ENCODE measurements at places on chromosomes 1 and 21.
A peak's percentile ranks its signal among the peaks of the same experiment; 100 is the strongest.

- DNase-seq: no peak
Measured at GRCh38 chr1:101136271-101136670, 100.5 kb upstream of the S1PR1 start.

DNA sequence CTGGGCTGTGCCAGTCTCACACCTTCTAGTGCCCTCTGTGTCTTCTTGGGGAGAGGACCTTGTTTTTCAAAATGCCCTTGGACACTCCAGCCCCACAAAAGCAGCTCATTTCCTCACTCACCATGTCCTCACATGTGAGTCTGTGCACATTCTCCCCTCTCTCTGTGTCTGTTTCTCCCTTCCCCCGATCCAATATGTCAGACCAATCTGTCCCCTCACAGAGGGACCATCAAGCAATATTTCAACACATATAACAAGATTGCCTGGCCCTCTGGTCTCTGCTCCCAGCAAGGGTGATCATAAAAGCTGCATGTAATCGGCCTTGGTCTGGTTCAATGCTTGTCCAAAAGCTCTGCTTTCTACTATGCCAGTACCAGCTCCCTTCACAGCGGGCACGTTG is 261.2 kb downstream of the MATN1 start:
- DNase-seq: no peak

- peak; percentile 47 for DNase-seq
Measured at GRCh38 chr1:38064197-38064903, 17.8 kb upstream of the POU3F1 start.

DNA sequence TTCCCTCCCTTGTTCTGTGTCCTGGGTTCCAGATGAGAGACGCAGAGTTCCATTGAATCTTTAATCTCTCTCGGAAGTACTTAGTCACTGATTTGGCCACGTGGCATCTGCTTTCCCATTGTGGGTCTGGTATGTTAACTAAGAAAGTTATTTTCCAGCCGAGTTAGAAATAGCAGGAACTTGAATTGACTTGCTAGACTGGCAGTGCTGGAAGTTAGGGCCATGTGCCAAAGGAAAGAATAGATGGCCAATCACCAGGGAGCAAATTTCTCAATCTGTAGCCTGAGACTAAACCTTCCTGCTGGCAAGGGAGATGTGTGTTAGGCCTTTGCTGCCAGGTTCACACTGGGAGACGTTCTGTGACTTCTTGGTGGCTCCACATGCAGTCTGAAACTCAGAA is 24.2 kb upstream of the SLFNL1 start:
- peak; percentile 67 for DNase-seq

DNA sequence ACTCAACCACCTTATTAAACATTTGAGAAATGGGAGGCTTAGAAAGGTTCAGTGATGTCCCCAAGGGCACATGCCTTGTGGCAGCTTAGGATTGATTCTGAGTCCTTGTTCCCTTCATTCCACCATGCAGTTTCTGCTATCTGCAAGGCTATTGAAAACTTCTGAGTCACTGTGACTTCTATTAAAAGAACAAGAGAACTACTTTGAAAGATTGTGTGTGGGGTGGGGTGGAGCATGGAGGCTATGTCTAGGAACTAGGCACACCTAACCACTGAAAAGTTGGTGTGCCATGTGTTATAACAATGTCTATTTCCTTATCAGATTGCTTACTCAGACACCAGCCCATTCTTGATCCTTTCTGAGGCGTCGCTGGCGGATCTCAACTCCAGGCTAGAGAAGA is 10.8 kb downstream of the MTARC1 start:
- DNase-seq: no peak

GRCh38 chr1:6923955-6924881 is 139.0 kb downstream of the CAMTA1 start:
- DNase-seq: no peak

DNA sequence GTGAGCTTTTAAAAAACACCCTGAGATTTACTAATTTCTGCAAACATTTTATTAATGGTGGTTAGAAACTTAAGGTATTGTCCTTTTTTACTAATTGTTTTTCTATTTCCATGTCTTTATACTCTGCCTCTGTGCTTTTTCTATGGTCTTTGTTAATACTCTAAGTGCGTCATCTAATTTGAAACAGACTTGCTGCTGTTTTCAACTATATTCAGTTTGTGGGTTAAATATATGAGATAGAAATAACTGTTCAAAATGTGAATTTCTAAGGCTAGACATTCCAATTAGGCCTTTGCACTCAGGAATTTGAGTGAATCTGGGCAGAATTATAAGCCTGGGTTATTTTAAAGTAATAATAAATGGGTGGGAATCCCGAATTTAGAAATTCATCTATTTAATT is 82.4 kb upstream of the COL11A1 start:
- peak; percentile 65 for DNase-seq

GRCh38 chr1:95098196-95098595 is 19.0 kb upstream of the TLCD4 start:
- DNase-seq: peak; percentile 59

DNA sequence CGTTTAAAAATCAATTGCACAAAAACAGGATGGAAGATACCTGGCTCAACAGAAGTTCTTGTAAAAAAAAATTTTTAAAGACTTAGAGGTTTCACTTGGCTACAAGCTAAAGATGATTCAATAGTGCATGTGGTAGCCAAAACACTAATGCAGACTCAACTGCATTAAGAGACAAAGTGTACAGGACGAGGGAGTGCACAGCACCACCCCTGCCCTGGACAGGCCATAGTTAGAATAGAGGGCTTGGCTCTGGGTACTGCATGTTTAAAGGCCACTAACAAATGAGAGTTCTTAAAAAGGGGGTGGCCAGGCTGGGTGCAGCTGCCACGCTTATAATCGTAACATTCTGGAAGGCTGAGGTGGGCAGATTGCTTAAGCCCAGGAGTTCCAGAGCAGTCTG is 7.9 kb downstream of the ACKR1 start:
- no peak for DNase-seq

GRCh38 chr1:62530516-62531154 is 66.7 kb upstream of the ANGPTL3 start:
- DNase-seq: peak; percentile 80

- DNase-seq: no peak
Measured at GRCh38 chr1:211828584-211829342, 1.8 kb downstream of the LPGAT1 start.

DNA sequence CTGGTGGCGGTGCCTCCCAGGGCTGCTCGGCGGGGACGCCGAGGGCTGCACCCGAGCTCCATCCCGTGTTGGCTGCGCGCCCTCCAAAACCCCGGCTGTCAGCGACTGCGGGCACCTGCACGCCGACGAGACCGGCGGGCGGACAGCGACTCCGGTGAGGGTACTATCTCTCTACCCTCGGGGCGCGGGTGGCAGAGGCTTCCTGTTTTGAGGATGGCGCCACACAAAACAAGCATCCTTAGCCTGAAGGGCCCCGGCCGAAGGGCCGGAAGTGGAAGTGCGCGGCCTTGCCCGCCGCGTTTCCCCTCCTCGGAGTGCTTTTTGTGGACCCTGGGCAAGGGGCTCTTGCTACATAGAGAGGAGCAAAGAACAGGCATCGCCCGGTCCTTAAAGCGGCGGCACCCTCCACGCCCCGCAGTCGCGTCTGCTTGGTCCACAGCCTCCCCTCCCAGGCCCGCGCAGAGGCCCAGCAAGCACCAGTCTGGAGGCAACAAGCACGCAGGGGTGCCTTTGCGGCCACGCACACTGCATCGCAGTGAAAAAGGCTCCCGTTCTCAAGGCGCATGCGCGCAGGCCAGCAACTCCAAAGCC is 561 bp upstream of the COQ8A start:
- DNase-seq: peak; percentile 74

DNA sequence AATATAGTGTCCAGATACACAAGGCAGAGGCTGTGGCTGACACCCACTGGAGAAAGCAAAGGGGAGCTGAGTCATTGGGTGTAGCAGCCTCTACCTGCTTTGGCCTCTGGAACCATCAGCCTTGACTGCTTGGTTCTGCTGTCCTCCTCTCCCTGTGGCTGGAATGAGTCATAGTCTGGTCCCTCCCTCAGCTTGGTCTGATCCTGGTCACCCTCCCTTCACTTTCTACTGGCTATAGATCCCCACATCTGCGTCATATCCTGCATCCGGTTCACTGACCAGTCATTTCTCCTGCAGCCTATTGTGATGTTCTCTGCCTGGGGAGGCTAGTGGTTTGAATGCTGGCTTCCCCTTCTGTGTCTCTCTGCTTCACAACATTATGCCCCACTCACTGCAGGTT is 372.8 kb upstream of the DAB1 start:
- DNase-seq: no peak

- DNase-seq: no peak
Measured at GRCh38 chr1:67188137-67188536, 21.9 kb downstream of the IL23R start.

DNA sequence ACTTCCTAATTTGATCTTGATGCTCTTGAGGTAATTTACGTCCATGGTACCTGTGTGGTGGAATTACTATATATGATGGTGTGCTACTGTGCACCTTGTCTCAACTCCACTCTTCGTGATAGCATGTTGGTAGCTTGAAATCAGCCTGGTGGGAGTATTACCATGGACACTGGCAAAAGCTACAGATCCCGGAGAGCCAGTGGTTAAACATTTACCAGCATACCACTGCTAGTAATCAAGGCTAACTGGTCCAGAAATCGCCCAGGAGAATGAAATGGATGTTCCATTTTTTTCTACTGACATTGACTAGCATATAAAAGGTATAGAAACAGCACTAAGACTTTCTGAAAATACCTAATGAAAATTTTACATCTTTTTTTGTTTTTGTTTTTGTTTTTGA is 30.6 kb downstream of the ELK4 start:
- no peak for DNase-seq

GRCh38 chr1:211632808-211633523 is 42.5 kb downstream of the NEK2 start:
- DNase-seq: peak; percentile 51

- DNase-seq: no peak
Measured at GRCh38 chr1:198638441-198638840, 399 bp upstream of the PTPRC start.

DNA sequence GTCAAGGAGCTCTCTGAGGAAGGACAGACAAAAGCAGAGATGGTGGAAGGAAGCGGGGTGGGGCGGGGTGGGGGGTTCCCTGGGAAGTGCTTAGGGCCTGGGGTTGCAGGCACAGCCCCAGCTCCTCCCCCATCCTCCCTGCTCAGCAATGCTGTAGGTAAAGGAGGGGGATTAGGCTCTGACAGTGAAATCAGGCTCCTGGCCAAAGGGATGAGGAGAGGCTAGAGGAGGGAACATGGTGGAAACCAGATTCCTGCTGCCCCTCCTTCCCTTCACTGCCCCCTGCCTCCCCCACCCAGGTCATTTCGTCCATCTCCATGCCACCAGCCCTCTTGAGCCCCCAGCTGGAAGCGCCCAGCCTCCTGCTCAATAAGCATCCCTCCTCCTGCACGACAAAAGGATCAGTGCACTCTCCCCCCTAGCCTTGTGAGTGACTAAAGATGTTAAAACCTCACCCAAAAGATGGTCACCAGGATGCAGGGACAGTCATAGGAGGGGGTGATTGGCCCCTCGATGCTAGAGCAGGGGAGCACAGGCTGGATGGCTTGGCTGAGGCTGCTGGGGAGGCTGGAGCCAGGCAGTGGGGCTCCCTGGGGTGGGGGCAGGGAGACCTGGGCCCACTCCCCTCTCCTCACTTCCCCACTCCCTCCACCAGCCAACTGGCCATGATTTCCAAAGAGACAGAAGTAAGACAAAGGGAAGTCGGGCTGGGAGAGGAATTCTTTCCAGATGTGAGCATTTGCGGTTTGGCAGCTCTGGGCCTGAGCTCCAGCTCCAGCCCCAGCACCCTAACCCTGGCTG is 2.2 kb upstream of the CRABP2 start:
- peak; percentile 91 for DNase-seq

- peak; percentile 72 for DNase-seq
Measured at GRCh38 chr1:93827128-93827527, 51.9 kb downstream of the DNTTIP2 start.

GRCh38 chr1:7641587-7642417 is 129.3 kb upstream of the VAMP3 start:
- no peak for DNase-seq
